ENCODE measurements at places on chromosomes 11 and 22.

DNA sequence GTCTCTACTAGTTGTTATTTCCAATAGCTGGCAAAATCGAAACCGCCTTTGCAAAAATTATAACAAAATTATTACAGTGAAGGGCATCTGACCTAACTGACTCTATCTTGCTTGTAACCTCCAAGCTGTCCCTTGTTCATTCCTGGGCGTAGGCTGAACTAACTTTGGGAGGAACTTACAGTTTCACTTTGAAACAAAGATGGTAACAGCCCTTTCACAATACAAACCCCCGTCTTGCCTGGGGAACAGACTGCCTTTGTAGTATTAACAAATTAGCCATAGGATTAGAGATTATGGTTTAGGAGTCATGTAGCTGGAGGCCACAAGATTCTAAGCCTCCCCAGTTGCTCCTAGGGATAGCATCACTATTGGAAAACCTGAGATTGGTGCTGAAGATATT, 131.6 kb upstream of the HSD17B12 start:
- no peak for DNase-seq

GRCh38 chr11:134052395-134052987, 16.4 kb upstream of the JAM3 start:
- no peak for DNase-seq

- DNase-seq: peak; percentile 62
These were observed 6.7 kb upstream of the SYT7 start for GRCh38 chr11:61587541-61587941.

GRCh38 chr11:120501976-120502755, 9.4 kb upstream of the GRIK4 start:
- DNase-seq: no peak

GRCh38 chr11:102974552-102975280, 19.2 kb upstream of the MMP13 start:
- DNase-seq: no peak

DNA sequence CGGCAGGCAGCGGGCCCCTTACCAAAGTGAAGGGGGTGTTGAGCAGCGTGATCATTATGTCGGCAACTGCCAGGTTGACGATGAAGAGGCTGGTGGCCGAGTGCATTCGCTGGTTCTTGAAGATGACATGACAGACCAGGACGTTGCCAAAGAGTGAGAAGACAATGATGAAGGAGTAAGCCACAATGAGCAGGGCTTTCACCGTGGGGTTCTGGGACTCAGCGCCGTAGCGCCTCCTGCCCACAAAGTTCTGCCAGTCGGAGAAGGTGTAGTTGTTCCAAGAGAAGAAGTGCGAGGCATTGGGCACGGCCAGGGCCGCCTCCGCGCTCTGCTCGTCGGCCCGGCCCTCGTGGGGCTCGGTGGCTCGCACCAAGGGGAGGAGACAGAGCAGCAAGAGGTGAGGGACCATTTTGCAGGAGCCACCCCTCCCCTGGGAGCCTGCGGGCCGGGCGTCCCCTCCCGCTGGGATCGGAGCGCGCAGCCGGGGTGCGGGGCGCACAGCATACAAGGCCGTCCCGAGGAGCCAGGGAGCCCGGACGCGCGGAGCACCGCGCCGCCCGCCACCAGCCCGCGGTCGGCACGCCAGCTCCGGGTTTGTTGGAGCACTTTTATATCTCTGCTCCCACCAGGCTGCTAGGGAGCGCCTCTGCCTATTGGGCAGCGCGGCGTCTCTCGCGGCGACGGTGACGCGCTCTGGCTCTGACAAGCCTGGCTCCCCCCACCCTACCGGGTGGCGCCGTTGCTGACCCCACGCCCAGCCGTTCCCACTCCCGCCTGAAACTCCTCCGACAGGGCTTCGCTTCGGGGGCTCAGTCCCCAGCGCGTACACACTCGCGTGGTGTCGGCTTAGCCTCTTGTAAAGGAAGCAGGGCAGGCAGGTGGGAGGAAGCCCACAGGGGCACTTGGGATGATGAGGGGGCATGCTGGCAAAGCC, at the start of gene GPR83:
GPR83 (minus strand) TSS at position 581 of the 934 bp plus-strand sequence; CDS start at position 409, 172 bp downstream.
- no peak for DNase-seq

DNA sequence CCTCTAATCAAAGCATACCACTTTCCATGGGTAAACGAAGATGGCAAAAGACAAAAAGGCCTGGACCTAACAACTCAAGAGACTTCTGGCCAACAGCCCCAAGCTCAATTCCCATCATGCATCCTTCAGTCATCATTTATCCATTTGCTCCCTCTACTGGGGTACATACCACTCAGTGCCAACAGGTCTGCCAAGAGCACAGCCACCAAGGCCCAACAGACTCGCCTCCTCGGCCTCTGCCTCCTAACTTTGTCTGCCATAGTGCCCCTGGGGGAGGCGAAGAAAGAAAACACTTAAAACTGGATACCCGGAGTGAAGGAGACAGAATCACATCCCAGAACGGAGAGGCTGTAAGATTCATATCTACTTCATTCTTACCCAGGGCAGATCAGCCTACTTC, 1.1 kb downstream of the HYOU1 start:
- no peak for DNase-seq

DNA sequence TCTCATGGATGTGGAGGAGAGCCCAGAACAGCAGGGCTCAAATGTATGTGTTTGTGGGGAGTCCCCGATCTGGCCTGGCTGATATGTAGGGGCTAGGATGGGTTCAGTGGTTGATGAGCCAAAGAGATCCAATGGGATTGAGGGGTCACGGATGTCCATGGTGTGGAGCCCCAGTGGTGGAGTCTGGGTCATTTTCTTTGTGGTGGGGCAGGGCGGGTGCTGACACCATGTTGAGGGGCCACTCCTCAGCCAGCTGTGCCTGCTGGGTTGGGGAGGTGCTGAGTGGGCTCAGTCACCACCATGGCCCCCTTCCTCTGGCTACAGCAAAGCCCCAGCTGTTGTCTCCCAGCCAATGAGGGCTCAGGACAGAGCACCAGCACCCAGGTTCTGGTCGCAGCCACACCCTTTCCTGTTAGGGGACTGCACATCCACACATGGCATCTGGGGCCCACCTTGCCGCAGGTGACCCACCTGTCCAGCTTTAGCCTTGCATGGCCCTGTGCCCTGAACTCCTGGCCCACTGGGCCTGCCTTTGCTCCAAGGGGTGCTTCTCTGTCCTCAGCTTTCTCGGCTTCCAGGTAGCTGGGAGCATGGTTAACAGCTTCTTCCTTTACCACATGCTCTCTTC, 3.2 kb upstream of the GNAZ start:
- DNase-seq: peak; percentile 10

- DNase-seq: no peak
These were observed 19.7 kb downstream of the ZNRF3 start for GRCh38 chr22:28903080-28903479.

- no peak for DNase-seq
These were observed 343.5 kb upstream of the B3GAT1 start for GRCh38 chr11:134755535-134755934.

DNA sequence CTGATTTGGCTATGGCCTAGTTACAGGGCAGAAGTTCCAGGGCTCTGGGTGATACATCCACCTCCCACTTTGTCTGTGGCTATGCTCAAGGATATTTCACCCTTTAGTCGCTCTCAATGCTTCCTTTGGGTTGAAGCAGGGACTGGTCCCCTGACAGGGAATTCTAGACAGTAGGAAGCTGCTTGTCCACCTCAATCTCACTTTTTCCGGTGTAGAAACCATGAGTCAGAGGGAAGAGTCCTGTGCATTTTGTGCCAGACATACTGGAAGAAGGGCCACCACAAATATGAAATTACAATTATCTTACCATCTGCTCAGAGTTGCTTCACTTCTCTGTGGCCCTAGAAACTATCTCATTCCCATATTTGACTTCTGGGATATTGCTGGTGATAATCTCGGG, 413.7 kb upstream of the FAT3 start:
- DNase-seq: no peak

- no peak for DNase-seq
These were observed 32.3 kb upstream of the P2RY2 start for GRCh38 chr11:73185680-73186293.

DNA sequence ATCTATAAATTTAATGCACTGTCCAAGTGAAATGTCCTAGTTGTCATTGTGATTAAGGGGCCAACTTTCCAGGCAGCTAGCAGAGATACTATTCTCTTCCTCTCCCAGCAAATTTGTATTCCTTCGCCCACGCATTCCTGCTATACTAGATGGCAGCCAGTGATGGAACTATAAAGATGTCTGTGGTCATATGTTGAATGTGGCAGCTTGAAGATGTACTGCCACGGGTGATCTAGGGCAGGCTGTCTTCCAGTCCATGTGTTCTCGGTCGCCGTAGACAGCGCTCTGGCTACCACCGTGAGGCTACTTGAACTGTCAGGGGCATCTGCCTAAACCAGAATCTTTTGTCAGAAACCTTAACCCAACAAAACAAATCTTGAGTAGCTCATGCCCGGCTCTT, 8.3 kb upstream of the SIDT2 start:
- no peak for DNase-seq

- DNase-seq: no peak
These were observed 8.5 kb upstream of the ADORA2A start for GRCh38 chr22:24418786-24419474.

DNA sequence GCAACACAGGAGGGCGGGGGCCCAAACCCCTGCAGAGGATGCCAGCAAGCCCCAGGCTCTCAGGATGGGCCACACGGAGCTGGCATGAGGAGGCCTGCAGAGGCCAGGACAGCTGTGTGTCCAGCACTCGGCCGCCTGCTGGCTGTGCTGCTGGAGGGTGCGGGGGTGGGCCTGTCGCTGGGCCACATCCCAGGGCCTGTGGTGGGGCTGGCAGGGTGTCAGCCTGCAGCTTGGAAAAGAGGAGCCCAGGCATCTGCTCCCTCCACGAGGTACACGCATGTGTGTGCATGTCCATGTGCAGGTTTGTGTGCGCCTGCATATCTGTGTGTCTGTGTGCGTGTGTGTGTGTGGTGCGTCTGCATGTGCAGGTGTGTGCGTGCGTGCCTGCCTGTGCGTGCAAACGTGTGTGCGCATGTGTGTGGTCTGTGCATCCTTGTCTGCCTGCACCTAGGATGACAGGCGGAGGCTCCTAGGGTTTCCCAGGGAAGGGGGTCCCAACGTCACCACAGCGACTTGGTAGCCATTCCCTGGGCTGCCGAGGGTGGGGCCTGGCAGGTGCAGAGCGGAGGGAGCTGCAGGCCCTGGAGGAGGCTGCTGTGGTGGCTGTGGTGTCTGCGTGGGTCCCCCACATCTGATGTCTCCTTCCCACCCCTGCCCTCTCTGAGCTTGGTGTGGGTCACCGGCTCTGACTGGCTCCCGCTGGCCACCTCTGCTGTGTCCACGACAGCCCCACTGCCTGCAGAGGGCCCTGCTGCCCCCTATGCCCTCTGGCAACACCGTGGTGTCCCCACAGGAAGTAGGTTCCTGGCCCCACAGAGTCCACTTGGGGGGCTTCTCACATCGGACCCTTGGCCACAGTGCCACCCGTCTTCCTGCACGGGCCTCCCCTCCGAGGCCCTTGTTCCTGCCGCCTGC, 17.1 kb downstream of the BRSK2 start:
- DNase-seq: no peak

All from body of pancreas (tissue), 4 donors.